ENCODE measurements at places on chromosomes 1 and 21.

- no peak for DNase-seq
Observed at GRCh38 chr21:23949493-23949892, 1657.8 kb downstream of the MRPL39 start.

GRCh38 chr21:34280389-34280795 lies 83.4 kb upstream of the KCNE2 start:
- peak; percentile 20 for DNase-seq

GRCh38 chr1:110749960-110750359 lies 75.2 kb upstream of the KCNA3 start:
- no peak for DNase-seq

DNA sequence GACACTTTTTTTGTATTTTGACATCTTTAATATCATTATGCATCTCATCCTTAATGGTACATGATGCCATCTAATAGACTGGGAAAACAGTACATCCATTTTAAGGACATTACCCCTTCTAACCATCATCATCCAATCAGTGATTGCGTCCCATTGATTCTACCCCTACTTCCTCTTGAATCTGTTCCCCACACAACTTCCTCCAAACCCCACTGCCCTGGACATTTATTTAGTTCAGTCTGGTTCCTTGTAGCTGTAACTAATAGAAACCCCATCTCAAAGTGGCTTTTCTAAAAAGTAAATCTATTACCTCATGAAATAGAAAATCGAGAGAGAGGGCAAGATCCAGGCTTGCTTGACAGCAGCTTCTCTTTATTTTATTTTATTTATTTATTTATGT lies 2.1 kb upstream of the ITLN1 start:
- DNase-seq = no peak

- no peak for DNase-seq
Observed at GRCh38 chr1:119368554-119368953, at the start of gene HAO2. Gene HAO2 (plus strand): TSS chr1:119368785. CDS start chr1:119381086, 12,301 bp downstream.

- DNase-seq = no peak
Observed at GRCh38 chr1:80367058-80367457, 1360.5 kb upstream of the ADGRL4 start.

DNA sequence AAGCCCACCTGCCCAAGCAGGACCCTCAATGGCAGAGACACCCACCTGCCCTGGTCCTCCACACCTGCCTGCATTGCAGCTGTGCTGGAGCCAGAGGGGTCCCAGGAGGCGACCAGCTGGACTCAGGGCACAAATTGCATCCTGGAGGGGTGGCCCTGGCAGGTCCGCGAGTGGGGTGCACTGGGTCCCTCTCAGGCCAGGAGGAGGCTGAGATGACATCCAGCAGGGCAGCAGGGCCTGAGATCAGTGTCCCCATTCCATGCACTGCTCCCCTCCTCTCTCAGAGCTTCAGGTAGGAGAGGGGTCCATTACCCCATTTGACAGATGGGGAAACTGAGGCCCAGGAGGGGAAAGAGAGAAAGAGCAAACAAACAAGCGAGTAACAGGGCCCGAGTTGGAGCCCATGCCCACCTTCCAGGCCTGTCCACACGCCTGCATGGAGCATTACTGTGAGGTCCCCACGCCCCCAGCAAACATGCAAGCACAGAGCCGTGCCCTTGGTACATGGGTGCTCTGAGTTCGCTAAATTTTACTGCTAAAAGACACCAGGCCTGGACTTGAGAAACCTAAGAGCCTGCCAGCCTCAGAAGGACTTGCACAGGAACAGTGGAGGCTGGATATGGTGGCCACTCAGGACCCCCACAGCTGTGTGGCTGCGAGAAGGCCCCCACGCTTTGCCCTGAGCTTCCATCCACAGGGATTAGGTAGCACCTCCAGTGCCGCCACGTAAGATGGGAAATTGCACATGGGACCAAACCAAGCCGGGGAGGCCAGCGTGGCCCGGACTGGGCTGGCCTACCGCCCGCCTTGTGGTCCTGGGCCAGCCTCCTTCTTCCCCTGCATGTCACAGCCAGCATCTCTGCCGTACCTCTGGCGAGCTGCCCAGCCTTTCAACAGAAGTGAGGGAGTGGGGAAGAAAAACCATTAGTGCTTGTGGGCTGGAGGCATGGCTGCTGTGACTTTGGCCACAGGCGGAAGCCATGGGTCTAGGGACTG lies 7.4 kb downstream of the WNT3A start:
- peak; percentile 43 for DNase-seq

DNA sequence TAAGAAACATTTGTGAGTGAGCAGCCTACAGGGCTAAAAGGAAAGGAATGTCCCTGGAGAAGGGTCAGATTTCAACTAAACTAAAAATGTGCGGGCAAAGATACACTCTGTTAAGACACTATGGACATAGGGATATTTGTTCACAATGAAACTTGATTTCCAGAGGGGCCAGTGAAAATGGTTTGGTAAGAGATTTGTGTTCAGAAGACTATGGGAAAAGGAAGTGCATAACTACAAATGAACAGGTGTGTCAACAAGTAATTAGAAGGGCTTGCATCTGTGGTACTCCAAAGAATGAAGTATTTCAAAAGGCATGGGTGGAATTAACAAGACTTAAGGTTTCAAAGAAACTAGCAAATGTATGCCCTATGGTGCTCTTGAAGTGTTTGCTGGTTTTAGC lies 60.4 kb downstream of the NME7 start:
- no peak for DNase-seq

- peak; percentile 80 for DNase-seq
Observed at GRCh38 chr1:20485527-20486456, at the start of gene CAMK2N1. Gene CAMK2N1 (minus strand): TSS chr1:20486210. CDS start chr1:20485379, 831 bp downstream.

GRCh38 chr1:236997361-236997760 lies 6.9 kb downstream of the MT1HL1 start:
- DNase-seq = no peak

GRCh38 chr21:26842974-26843932 lies 2.0 kb downstream of the ADAMTS1 start:
- DNase-seq = peak; percentile 95

- DNase-seq = no peak
Observed at GRCh38 chr1:21909286-21909759, 27.8 kb downstream of the HSPG2 start.

DNA sequence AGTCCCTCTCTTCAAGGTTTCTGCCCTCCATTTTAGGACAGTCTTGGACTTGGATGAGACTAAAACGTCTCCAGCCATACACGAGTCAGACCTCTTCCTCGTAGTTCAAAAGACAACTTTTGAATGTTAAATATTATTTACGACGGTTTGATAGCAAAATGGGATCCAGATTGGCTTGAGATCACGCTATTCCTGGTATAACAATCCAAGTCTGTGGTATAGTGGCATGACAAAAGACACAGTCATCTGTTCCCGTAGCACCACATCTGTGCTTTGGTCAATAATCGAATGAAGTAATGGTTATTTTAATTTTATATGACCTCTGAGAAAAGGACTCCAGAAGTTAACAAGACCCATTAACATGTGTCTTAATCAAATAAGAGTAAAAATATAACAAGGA lies 7.0 kb downstream of the PCP4 start:
- DNase-seq = no peak

DNA sequence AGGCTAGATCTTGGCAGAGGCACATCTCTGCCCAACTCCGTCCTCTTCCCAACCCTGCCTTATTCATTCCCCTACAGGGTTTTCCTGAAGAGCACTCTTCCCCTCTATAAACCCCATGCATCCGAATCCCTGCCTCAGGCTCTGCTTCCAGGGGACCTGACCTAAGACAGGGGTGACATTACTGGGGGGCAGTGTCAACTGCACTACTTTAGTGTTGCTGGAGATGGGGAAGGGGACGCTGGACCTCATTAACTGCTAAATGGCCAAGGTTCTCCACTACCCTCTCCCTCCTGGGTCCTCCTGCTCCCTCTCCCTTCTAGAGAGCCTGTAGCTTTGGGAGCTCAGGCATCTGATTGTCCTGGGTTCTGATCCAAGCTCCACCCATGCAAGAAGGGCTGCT lies 126.2 kb downstream of the GRIK3 start:
- DNase-seq = peak; percentile 12

DNA sequence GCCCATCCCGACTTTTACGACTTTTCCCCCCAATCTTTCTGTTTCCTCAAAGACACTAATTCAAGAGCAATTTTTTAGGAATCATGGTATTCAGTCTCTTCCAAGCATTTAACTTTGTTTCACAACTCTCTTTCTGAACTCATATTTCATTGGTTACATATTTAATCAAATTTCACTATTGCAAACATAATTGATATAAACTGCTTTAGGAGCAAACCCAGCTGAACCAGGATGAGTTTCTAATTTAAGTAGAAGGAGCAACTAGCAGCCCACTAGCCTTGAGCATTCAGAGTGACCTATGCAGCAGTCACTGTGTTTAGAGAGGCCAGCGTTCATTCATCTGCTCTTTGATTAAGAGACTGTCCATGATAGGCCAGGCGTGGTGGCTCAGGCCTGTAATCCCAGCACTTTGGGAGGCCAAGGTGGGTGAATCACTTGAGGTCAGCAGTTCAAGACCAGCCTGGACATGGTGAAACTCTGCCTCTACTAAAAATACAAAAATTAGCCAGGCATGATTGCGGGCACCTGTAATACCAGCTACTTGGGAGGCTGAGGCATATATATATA lies 1.8 kb downstream of the CELA2B start:
- no peak for DNase-seq

- DNase-seq = no peak
Observed at GRCh38 chr1:183880531-183881243, 75.8 kb downstream of the RGL1 start.

DNA sequence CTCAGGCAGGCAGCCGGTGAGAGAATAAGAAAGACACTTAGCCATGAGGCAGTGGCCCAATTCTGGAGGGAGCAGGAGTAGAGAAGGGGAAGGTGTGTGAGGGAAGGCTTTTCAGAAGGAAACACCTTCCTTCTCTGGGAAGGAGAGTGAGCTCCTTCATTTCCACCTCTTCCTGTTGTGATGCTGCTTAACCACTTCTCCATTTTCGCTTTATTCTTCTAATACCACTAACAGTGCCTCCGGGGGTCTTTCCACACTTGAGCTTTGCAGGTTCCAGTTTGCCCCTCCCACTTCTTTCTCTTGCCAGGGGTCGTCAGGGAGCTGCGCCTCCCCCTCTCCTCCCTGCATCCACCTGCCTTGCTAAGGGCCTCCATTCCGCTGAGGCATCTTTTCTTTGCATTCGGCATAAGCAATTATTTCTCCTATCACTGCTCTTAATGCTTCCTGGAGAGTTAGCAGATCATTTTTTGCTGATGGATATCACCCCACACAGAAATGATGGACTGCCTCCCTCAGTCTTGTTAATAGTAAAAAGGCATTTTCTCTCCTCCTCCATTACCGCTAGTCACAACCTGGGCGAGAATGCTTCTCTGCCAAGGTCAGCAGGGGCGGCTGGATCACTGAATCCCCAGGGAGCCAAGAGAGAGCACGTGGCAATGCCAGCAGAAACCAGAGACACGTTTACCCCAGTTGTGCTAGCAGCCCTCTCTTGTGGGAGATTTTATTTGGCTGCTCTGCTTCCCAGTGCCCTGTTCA lies 74.8 kb downstream of the ELAVL4 start:
- DNase-seq = no peak

- DNase-seq = no peak
Observed at GRCh38 chr1:89999208-89999607, 4.3 kb downstream of the ZNF326 start.

DNA sequence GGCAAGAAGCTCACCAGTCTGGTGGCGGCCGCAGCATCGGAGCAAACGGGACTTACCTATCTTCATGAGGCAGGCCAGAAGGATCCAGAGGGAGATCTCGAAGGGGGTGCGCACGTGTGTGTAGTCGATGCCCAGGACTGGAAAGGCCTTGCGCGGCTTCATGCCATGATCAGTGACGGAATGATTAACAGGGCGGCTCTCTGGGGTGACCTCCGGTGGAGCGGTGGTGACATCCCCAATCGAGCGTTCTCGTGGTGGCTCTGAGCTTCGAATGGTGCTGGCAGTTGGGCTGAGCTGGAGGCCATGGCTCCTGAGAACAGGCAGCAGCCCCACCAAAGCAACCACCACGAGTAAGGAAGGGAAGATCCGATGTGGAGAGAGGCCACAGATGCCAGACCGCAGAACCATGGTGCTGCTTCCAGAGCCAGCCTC lies 982 bp downstream of the SLC9A1 start:
- peak; percentile 54 for DNase-seq

DNA sequence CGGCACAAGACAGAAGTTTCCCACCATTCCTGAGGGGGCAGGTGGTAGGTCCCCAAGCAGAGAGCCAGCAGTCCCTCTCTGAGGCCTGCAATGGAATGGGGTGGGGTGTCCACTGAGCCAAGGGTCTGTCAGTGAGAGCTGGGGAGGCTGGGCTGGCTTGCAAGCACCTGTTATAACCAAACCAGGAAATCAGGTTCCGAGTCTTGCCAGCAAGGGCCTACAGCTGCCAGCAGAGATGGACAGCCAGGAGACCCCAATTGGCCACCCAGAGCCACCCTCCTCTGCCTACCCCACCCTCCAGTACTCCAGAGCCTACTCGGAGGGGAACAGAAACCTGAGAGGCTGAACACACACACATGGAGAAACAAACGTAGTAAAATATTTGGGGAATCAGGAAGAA lies 32.2 kb downstream of the PSEN2 start:
- DNase-seq = no peak

DNA sequence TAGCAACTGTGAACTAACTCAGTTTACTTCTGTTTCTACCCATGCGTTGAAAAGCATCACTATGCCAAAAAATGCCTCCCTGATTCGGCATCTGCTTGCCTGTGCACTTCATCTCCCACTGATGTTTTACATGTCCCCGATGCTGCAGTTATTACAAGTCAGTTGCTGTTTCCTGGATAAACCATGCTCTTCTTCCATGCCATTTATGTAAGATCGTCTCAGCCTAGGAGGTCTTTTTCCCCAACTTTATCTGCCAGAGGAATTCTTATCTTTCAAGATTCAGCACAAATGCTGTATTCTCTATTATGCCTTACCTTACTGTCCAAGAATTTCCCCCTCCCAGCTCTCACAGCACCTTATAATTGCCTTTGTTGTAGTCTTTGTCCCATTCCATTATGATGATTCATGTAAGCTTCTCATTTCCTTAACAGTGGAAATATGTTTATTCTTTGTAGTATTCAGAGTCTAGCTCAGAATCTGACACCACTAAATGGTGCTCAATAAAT lies 30.0 kb downstream of the PRKACB start:
- peak; percentile 57 for DNase-seq

DNA sequence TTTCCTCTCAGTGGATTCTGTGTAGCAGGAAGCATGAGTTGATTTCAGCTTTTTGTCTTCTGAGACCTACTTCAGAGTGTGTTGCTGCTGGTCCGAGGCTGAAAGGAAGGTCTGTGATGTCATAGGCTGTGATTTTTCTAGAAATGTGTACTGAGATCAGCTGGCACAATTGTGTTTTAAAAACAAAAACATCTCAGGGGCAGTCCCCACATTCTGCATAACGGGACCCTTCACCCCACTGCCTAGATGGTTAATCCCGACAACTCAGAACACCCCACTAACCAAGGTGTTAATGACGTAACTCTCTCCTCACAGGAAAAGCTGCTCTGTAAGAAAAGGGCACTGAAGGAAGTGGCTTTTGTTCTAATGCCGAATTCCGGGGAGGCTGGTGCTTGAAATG lies 59.8 kb upstream of the PPP2R5A start:
- DNase-seq = no peak
